ENCODE measurements at places on chromosomes 7 and 10.

DNA sequence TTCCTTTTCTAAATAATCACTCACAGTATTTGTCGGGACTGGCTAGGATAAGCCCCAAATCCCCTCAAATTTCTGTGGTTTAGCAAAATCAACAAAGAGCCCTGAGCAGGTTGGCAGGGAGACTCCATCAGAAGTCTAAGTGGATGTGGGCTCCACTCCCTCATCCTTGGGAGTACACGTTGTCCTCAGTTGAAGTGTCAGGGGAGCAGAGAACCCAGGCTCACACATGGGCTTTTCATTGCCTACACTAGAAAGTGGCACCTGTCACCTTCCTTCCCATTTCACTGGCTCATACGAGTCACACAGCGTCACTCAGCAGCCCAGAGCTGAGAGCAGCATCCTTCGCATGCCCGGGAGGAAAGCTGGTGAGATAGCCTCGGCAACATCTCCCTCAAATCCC lies 421.3 kb upstream of the FZD8 start:
- DNase-seq, result no peak

- DNase-seq, result no peak
These were observed 15.3 kb downstream of the SFRP4 start for GRCh38 chr7:37901236-37901827.

- no peak for DNase-seq
These were observed 4.9 kb downstream of the TMEM130 start for GRCh38 chr7:98864731-98865453.

DNA sequence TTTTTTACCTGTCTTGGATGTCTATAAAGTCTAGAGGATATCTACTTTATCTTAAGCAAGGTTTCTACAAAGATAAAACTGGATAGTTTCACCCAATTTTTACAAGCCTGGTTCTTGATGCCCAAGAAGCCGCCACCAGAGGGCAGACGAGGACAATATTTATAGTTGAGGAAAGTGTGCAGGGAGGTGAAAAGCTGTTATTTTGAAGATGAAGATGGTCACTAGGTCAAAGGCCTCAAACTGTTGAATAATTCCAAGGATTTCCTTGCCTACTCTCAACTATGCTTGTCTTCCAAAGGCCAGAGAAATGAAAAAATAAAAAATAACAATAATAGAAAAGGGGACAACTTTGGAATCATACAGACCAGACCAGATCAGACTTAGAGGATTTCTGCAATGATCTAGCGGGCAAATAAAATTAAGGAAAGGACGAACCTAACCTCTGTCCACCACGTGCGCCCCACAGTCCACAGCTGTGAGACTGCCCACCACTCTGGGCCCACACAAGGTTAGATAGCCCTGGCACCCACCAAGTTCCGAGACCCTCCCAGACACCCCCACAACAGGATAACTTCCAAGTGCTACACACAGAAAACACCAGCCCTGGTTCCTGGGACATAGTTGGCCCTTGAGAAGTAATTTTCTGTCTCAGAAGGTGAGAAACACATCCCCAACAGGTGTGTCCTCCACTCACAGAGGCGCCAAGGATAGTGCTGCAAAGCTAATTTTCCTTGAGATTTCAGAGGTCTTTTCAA lies 2.8 kb downstream of the PKD1L1 start:
- peak; percentile 61 for DNase-seq

- no peak for DNase-seq
These were observed 260.9 kb downstream of the ADARB2 start for GRCh38 chr10:1476455-1476803.

DNA sequence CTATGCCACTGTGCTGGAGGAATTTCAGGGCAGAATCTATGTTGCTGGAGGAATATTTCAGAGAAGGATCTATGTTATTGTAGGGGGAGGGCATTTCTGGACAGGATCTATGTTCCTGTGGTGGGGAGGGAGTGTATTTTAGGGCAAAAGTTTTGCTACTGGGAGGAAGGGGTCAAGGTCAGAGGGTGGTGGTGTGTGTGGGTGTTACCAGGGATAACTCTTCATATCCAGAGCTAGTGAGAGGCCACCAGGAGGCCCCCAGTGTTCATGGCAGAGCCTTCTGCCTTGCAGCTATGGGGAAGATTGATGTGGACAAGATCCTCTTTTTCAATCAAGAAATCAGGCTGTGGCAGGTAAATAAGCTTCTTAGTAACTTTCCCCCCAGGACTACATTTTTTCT lies 2.0 kb upstream of the STRA8 start:
- no peak for DNase-seq

DNA sequence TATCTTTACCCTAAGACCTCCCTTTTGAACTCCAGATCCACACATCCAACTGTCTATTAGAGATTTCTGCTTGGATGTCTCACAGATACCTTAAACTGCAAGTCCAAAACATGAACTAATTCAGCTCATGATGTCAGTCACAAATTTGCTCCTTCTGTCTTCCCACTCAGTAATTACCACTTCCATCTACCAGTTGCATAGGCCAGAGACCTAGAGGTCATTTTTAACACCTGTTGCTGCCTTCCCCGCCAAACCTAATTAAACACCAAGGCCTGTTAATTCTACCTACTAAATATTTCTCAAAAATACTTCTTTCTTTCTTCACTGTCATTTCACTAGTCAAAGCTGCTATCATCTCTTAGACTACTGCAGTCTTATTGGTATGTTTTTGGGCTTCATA lies 8.2 kb downstream of the SLK start:
- no peak for DNase-seq

GRCh38 chr7:105450177-105450861 lies 61.6 kb upstream of the SRPK2 start:
- DNase-seq, result no peak

DNA sequence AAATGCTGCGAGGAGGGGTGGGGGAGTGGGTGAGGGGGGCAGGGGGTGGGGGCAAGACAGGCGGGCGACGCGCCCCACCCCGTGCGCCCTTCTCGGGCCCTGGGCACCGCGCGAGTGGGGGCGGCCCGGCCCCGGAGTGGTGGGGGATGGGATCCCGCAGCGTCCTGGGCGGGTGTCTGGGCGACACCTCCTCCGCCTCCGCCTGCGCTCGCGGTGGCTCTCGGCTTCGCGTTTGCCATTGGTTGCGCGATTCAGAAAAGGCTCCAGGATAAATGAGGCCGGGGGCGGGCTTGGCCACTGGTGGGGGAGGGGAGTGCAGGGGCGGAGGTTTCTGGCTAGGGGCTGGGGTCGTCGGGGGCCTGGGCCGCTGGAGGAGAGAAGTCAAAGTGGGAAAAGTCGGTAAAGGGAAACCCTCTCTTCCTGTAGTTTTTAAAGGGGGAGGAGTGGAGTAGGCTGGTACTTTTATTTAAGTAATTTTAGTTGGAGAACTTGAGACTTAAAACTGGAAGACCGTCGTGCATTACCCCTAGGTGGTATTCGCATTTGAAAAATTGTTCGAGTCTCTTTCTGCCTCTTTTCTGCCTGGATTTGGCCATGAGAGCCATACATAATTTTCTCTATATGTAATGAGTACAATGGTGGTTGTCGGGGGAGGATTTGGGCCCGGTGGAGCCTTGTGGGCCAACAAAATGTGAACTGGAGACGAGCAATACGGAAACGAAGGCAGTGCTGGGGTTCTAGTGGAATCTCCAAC lies 992 bp upstream of the IGF2BP3 start:
- DNase-seq, result peak; percentile 53

Data from activated B cell treated with CpG ODN at 0.5 μM for 24 hours (primary cell).